Substantia nigra (tissue), 51 donors: ENCODE measurements at places on chromosomes 1 and 21.

GRCh38 chr21:44920694-44921604 is at the start of gene ITGB2:
TSS of gene ITGB2 (minus strand) at chr21:44920899. CDS start at chr21:44910782, 10,117 bp downstream.
- DNase-seq = no peak

GRCh38 chr1:186033847-186034271 is 299.7 kb downstream of the HMCN1 start:
- no peak for DNase-seq

GRCh38 chr21:36904093-36904666 is 62.3 kb downstream of the HLCS start:
- no peak for DNase-seq

GRCh38 chr1:10599194-10599861 is 124.6 kb downstream of the PEX14 start:
- DNase-seq = no peak

GRCh38 chr21:29418813-29419212 is 120.1 kb downstream of the BACH1 start:
- DNase-seq = no peak

DNA sequence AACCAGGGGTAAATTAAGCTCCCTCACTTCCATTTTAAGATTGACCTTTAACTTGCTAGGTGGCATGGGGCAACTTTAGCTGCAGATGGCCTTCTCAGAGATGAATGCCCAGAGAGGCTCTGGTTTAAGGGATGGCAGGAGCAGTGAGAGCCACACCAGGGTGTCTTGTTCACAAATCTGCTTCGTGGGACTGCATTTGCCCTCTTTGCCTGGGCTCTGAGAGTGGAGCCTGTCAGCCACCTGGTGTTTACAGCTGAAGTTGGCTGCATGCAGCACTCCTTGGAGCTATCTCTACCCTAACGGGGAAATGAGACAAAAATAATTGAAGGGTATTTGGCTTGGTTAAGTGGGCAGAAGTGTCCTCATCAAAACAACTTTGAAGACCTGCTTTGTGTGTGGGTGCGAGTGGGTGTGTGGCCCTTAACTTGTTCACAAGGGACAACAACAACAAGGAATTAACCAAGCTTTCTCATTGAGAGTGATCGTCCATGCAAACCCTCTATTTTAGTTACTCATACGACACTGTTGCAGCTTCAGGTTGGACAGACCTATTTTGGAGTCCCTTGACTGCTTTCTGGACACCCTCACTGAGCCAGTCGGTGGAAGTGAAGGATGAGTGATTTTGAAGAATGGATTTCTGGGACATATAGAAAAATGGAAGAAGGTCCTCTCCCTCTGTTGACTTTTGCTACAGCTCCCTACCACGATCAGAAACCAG is 29.8 kb downstream of the PGM1 start:
- no peak for DNase-seq

DNA sequence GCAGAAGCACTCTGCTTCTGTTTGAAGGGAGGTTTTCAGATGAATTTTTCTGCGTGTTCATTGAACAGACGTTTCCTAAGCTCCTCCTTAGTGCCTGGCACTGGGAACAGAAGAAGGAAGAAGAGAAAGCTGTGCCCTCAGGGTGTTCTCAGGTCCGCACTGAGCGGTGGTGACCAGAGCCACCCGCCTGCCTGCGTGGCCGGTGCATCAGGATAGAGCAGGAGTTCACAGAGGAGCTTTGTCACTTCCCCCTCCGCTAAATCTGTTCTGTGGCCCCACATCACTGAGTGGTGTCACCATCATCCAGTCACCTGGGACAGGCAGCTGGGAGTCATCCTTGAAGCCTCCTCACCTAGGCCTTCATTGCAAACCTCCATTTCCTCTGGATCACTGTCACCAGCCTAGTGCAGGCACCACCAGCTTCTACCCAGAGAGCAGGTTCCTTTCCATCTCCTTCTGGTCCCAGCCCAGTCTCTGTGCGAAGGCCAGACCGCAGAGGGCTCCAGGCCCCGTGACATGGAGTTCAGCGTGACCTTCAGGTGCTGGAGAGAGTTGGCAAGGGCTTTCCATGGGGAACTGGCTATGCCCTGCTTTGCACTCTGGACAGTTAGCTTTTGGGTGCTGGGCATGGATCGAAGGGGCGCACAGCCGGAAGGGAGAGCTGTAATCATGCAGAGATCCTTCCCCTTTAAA is 21.7 kb downstream of the PARK7 start:
- no peak for DNase-seq

DNA sequence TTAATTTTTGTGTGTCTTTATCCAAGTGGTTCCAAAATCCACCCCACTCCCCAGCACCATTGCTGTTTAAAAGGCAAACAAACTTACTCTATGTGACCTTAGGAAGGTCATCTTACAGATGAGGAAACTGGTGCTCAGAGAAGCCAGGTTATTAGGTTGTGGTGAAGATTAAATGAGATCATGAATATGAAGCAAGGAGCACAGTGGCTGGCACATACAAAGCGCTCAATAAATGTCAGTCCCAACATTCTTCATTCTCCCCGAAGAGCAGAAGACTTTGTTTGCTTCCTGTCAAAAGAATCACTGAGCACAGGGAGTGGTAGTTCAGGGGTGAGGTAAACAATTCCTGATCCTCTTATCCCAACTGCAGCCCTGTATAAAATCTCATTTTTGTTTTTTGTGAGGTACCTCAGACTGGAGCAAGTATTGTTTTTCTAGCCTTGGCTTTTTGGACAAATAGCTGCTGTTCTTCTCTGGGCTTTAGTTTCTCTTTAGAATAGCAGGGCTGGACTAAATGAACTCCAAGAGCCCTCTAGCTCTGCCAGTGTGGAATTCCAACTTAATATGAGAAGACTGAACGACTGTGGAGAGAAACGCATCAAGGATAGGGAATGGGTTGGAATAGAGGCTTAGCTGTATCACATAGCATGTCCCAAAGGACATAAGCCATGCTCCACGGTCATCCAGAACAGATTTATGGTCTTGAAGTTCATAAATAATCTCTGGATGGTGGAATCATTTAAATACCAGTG is 455.3 kb upstream of the USP24 start:
- DNase-seq = no peak

DNA sequence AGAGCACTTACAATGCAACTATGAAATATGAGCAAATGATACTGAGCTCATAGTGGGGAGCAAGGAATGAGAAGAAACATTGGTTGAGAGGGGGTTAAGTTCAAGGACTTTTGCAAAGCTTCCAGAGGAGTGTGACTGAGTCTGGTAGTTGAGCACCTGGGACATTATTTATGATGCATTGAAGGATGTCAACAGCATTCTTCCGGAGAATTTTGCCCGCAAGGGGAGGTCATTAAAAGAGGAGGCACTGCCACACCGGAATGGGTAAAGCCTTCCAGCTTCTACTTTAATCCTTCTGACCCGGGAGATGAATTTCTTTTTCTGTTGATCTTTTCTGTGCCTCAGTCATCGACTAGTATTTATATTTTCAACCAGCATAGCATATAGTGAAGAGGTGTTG is 208.4 kb upstream of the CAMK1G start:
- no peak for DNase-seq

DNA sequence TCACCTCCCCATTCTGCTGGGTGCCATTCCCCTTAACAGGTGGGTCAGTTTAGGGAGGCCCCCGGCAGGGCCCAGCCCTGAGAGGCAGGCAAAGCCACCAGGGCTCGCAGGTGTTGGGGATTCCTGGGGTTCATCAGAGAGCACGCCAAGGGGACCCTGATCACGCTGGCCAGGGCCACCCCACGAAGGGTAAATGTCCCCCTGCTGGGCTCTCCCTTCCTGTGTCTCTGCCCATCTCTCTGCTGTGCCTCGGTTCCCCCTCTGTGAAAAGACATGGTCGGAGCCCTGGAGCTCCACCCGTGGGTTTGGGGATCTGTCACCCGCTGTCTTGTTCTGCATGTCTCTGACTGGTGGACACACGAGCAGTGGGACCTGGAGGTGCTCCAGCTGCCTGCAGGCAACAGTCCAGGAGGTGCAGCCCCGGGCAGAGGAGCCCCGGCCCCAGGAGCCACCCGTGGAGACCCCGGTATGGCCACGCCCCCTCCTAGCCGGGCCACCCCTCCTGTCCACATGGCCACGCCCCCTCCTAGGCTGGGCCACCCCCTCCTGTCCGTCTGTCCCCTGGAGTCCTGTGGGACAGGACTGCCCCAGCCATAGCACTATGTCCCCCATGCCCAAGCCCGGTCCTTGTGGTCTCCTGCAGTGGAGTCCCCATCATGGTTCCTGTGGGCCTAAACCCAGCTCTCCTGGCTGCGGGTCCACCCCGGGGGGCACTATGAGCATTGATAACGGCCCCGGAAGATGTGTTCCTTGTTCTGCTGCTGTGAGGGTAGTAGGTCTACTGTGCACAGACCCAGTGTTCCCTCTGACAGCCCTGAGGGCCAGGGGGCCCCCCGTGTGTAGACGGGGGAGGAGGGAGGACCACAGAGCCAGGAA is 6.5 kb downstream of the AIRE start:
- no peak for DNase-seq
